ENCODE measurements at places on chromosomes 12 and 14. TPM values are rescaled to one million over a fixed set of nuclear protein-coding genes. Genes with fewer than 3 reads are reported as not detected.

AMDHD1 gene
- total RNA-seq, result 1.4 TPM

ETFBKMT gene
- 1.2 TPM for total RNA-seq

CISTR gene
- not detected for total RNA-seq

NKX2-1 gene
- total RNA-seq, result not detected

SOX5 gene
- total RNA-seq, result not detected

KRT82 gene
- not detected for total RNA-seq

GPD1 gene
- total RNA-seq, result 0.37 TPM

MCRS1 gene
- 89.2 TPM for total RNA-seq

Measured in activated CD4-positive, alpha-beta T cell treated with anti-CD3 and anti-CD28 coated beads, Interleukin-2, amount 10 ng/mL, durations not matched to agents 7 days and 5 days (primary cell).